Smooth muscle cell of the umbilical artery (primary cell): ENCODE measurements at places on chromosomes 4 and X. TPM values are rescaled to one million over a fixed set of nuclear protein-coding genes. Genes with fewer than 3 reads are reported as not detected.

The SRD5A3 gene
- total RNA-seq: 6.5 and 9.7 TPM in 2 replicates

The PIN4 gene
- 6.5 and 7.6 TPM in 2 replicates for total RNA-seq

The TEX11 gene
- 1.5 TPM in 1 of 2 replicates, not detected in the other for total RNA-seq

The SYP gene
- total RNA-seq: 0.30 and 0.32 TPM in 2 replicates

The SLC39A8 gene
- total RNA-seq: 10.4 and 11.1 TPM in 2 replicates

The AMBN gene
- total RNA-seq: not detected in 2 replicates

The F8A3 gene
- 0.78 and 2.1 TPM in 2 replicates for total RNA-seq

The MAML3 gene
- total RNA-seq: 1.2 TPM in 2 replicates

The AMER1 gene
- 1.5 and 3.1 TPM in 2 replicates for total RNA-seq

The PF4V1 gene
- 0.78 and 9.2 TPM in 2 replicates for total RNA-seq

The CCSER1 gene
- total RNA-seq: 0.30 TPM in 1 of 2 replicates, not detected in the other

The PAGE3 gene
- total RNA-seq: not detected in 2 replicates

The NSUN7 gene
- 0.30 TPM in 1 of 2 replicates, not detected in the other for total RNA-seq

The LRP2BP gene
- total RNA-seq: 0.55 and 0.89 TPM in 2 replicates

The PABPC5 gene
- 0.46 and 0.89 TPM in 2 replicates for total RNA-seq

The UGT2B15 gene
- not detected in 2 replicates for total RNA-seq

The RGN gene
- total RNA-seq: 0.65 and 1.5 TPM in 2 replicates

The POF1B gene
- total RNA-seq: not detected in 2 replicates

The EMCN gene
- not detected in 2 replicates for total RNA-seq

The SOX3 gene
- not detected in 2 replicates for total RNA-seq

The MUC7 gene
- not detected in 2 replicates for total RNA-seq

The SLIT2 gene
- total RNA-seq: 18.1 and 34.0 TPM in 2 replicates

The C4orf50 gene
- not detected in 2 replicates for total RNA-seq

The GPAT3 gene
- total RNA-seq: 2.7 and 8.5 TPM in 2 replicates

The HSFX2 gene
- not detected in 2 replicates for total RNA-seq

The ACTRT1 gene
- not detected in 2 replicates for total RNA-seq

The EVC gene
- total RNA-seq: 53.4 and 87.2 TPM in 2 replicates

The SPANXN4 gene
- not detected in 2 replicates for total RNA-seq

The INTS6L gene
- 12.4 and 15.4 TPM in 2 replicates for total RNA-seq

The TNIP3 gene
- 1.5 and 2.8 TPM in 2 replicates for total RNA-seq

The KIAA0232 gene
- total RNA-seq: 22.6 and 24.8 TPM in 2 replicates

The ARX gene
- total RNA-seq: not detected in 2 replicates

The TBC1D8B gene
- total RNA-seq: 36.2 and 44.4 TPM in 2 replicates

The SYN1 gene
- total RNA-seq: under 0.01 and 0.14 TPM in 2 replicates

The TMEM164 gene
- 44.2 and 94.1 TPM in 2 replicates for total RNA-seq

The CXCL1 gene
- 69.7 and 261 TPM in 2 replicates for total RNA-seq

The SCD5 gene
- total RNA-seq: 12.2 and 13.5 TPM in 2 replicates

The CPE gene
- 8.0 and 10.5 TPM in 2 replicates for total RNA-seq
